Right cardiac atrium (tissue), 5 donors: ENCODE measurements at places on chromosomes 12 and 14.
A peak's percentile ranks its signal among the peaks of the same experiment; 100 is the strongest.

DNA sequence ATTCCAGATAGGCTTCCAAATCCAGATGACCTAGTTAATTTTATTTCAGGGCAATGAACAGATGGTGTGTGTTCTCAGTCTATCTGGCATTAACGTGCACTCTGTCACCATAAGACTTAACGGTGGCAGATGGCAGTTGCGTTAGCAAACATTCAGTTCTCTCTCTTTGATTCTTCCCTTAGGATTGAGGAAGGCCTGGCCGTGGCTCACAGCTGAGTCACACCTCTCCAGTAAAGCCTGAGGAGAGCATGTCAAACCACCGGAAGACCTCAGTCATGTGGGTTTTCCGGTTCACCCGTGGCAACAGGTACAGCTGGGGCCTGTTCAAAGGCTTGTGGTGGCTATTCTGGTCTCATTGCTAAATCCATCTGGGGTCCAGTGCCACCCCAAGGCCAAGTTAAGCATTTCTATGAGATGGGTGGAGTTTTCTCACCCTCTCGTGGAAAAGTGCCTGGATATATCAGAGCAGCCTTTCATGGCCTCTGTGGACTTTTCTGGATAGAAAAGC, 545.1 kb upstream of the ATP2B1 start:
- peak; percentile 77 for DNase-seq

- no peak for DNase-seq
Measured at GRCh38 chr12:109681986-109682707, 31.5 kb upstream of the FAM222A start.

DNA sequence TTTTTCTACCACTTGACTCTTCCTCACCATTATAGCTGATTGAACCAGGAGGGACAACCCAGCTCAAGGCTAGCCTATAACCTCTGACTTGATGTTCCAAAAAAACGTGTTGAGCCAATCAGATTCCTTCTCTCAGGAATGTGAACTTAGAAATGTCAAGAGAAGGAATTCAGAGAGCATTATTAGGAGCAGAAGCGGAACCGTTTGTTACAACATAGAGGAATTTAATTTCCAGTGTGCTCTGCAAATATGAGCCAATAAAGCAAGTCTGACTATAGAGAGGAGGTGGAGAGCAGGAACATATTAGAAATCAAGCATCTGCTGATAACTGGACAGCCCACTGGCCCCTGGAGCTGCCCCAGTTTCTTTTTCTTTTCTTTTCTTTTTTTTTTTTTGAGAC, 15.3 kb upstream of the PELI2 start:
- DNase-seq = no peak

DNA sequence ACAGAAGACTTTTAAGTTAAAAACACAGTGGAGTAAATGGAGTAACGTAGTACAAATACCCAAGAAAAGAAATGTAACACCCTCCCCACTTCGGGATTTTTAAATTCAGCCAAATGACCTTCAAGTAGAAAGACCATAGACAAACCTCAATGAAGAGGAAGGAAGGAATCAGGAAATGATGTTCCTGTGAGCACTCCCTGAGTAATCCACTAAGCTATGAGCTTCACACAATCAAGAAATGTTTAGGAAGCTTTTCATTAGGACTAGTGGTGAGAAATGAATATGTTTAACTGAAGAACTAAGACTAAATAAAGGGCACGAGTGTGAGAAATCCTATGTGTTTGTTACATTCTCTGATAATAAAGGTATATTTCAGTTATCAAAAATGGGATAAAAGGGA, 10.1 kb downstream of the TCL1A start:
- DNase-seq = no peak

DNA sequence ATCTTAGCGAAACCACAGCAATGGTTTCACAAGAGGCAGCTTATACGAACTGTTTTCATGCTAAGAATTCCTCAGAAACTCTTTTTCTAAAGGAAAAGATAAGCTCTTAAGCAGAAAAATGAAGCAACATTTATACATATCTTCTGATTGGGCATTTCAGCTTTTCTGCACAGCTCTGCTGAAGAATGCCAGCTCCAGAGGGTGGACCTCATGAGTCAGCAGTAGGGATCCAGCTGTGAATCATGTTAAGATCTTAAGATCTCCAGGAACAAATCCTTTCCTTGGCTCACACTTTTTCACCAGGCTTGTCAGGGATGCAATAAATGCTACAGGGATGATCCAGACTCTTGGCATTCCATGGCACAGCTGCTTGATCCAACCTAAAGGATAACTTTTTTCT, 477.1 kb upstream of the CCDC196 start:
- no peak for DNase-seq
